Cardiac muscle cell (in vitro differentiated cells and primary cell): ENCODE measurements at places on chromosomes 6 and 20.
A peak's percentile ranks its signal among the peaks of the same experiment; 100 is the strongest.

DNA sequence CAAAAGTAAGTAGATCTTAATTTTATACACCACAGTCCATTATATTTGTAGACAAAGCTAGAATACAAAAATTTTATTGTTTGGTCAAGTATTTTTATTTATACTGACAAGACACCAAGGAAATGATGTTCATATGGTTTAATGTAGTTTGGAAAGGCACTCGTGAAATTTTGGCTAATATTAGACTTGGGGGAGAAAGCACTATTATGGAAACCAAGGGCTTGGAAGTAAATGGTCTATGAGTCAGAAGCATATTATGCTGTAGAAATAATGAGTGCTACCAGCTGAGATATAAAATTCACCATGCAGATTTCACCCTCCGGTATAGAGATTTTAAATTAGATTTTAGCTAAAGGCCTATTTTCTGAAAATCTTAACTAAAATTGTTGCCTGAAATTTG lies 233.6 kb downstream of the KCNQ5 start:
- no peak for DNase-seq

DNA sequence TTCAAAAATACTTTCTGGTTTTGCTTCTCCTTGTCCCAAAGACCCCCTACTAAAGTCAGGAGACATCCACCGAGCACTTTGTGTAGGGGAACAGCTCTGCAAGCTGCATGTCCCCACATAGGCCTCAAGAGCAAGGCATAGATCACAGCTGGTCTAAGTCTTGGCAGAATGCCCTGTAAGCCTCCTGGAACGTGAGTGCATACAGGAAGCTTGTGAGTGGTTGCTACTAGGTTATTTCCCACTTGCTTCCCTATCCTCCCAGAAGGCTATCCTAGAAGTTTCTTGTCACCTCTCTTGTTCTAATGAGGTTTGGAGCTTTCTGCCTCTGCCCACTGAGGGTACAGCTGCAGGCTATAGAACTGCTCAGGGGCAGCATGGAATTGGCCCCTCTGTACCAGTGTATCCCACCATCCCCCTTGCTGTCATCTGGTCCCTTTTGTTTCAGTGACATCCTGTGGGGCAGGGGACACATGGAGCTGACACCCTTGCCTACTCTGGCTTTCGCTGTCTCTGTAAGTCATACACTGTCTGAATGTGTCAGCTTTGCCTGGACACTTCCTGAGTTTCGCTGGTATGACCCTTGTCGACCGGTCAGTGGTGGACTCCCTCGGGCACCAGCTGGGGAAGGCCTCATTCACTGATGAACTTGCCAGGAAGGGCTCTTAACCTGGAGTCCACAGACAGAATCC lies 35.6 kb upstream of the KCNK16 start:
- DNase-seq = peak; percentile 82

DNA sequence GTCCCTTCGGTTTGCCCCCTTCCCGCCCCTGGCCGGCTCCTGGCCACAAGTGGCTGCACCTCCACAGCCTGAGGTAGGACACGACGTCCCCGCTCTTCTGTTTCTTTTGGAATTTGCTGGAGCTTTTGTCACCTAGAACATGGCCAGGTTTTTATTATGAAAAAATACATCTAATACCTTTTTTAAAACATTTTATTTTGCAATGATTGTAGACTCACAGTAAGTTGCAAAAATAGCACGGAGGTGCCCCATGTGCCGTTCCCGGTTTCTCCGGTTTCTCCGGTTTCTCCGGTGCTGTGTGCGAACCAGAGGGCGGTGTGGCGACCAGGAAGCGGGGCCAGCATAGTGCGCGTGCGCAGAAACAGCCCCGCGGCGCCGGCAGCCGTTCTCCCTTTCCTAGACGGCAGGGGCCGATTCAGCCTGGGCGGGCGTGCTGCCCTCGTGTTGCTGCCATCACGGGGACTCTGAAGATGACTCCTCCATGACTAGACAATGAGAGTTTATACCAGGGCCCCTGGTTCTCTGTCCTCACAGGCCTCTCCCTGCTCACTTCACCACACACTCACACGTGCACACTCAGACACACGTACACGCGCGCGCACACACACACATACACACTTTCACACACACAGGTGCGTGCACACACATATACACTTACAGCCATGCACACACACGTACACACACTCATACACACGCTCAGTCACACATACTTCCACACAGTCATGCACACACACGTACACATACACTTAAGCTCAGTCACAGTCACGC lies 102.1 kb downstream of the TMEM242 start:
- peak; percentile 59 for DNase-seq

DNA sequence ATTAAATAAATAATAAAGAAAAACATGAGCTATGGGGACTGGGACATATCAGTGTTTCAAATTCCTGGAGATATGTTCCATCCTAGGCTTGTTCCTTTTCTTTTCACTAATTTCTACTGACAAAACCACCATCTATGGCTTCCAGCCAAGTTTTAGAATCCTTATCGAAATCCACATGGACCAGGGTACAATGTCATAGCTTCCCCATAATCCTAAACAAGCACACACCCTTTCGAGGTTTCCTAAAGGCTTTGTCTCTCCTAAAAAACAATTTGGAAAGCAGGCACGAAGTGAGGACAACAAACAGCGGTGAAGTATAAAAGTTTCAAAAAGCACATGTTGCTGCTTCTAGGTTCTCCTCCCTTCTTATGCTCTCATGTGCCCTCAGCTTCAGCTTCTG lies 13.3 kb upstream of the DST start:
- no peak for DNase-seq

GRCh38 chr20:17423782-17424181 lies 107.4 kb downstream of the BFSP1 start:
- DNase-seq = no peak

GRCh38 chr6:110139052-110139451 lies 40.4 kb downstream of the WASF1 start:
- DNase-seq = no peak

DNA sequence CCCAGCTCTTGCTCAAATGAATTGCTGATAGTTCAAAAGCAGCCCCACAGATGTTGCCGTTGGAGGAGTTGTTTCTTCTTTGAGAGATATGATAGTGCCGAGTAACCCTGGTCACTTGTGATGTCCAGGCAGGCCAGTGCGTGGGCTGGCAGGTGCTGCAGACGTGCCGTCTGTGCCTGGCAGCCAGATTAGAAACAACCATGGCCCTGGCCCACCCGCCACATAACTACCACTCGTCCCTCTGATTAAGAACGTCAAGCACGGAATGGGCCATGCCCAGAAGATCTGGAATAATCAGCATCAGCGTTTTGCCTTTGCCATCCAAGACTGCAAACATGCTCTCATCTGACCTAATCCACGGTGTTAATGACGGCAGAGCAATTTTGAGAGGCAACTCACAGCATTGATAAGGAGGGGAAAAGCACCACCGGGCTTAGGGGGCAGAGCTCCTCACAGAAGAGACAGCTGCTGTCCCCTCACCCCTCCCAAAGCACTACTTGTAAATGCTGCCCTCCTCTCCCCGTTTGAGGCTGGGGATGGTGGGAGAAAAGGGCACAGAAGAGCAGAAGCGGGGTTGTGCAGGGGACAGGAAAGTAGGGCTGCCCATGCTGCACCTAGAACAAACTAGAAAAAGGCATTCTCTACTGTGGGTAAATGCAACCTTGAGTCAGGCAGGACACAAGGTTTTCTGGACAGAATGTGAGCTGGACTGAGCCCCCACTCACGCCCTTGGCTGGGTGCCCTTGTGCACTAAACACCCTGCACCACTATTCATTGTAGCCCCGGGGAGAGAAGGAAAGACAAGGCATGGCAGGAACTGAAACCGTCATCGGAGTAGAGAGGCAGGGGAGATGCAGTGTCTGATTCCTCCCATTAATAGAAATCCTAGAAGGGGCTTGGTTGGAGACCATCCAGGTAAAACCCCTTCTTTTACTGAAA lies 5.3 kb upstream of the CPNE5 start:
- DNase-seq = no peak

- no peak for DNase-seq
These were observed 44.1 kb downstream of the ELOVL2 start for GRCh38 chr6:10999994-11000393.

- peak; percentile 69 for DNase-seq
These were observed 168.0 kb downstream of the HDGFL1 start for GRCh38 chr6:22737331-22737730.

DNA sequence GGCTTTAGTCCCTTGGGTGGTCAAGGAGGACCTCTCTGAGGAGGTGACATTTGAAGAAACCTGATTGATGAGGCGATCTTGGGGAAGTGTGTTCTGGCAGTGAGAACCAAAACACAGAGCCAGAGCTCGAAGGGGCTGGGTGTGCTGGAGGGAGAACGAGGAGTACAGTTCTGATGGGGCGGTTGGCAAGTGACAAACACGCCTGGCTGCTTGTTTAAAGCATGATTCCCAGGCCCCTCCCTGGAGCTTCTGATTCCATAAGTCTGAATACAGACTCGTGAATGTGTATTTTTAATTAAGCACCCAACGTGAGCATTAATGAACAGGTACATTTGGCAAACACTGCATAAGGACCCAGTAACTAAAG lies 886 bp upstream of the NFATC2 start:
- DNase-seq = no peak
